ENCODE measurements at places on chromosomes 7 and 10.

GRCh38 chr10:89481662-89482061, 53.7 kb downstream of the SLC16A12 start:
- no peak for DNase-seq

- DNase-seq = no peak
Observed at GRCh38 chr10:121974019-121974534, 940 bp downstream of the NSMCE4A start.

DNA sequence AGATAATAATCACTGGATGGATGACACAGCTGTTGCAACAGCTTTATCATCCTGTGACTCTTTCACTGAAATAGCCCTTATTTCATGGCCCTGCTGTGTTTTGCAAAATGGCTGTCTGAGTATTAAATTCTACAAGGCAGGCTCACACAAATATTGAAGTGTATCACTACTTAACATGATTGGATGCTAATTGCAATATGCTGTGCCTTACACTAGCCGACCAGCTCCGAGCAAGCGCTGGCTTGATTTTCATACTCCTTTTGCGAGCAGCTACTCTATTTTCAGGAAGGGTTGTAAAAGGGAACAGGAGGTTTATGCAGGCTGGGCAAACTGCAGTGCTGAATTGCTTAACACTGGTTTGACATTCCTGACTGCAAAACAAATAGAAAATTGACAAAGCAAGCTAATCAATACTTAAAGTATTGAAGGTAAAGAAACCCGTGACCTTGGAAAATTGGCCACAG, 121.6 kb downstream of the CACNB2 start:
- no peak for DNase-seq

GRCh38 chr7:28703037-28703765, 254.9 kb downstream of the TRIL start:
- no peak for DNase-seq

- DNase-seq = no peak
Observed at GRCh38 chr10:78331391-78331922, 297.8 kb downstream of the RPS24 start.

GRCh38 chr7:24052572-24053260, 231.3 kb upstream of the NPY start:
- DNase-seq = no peak

- DNase-seq = no peak
Observed at GRCh38 chr10:60706146-60706545, 72.1 kb upstream of the CDK1 start.

GRCh38 chr10:33422471-33423153, 88.1 kb upstream of the NRP1 start:
- DNase-seq = no peak

DNA sequence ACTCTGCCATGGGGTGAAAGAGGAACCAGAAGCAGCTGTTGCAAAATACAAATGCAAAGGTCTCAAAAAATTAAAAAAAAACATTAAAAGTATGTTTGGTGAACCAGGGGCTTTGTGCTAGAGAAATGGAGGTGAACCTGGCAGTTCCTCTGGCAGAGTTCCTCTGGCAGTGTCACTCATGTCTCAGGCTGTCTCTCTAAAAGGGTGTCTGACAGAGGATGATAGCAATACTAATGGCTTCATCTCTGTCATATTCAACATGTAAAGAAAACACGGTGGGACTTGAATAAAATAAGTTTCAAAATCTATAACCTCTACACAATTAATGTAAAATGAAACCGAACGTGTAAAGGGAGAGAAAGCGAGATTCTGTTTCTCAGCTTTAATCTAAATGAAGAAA, 375.7 kb upstream of the VWC2 start:
- no peak for DNase-seq

DNA sequence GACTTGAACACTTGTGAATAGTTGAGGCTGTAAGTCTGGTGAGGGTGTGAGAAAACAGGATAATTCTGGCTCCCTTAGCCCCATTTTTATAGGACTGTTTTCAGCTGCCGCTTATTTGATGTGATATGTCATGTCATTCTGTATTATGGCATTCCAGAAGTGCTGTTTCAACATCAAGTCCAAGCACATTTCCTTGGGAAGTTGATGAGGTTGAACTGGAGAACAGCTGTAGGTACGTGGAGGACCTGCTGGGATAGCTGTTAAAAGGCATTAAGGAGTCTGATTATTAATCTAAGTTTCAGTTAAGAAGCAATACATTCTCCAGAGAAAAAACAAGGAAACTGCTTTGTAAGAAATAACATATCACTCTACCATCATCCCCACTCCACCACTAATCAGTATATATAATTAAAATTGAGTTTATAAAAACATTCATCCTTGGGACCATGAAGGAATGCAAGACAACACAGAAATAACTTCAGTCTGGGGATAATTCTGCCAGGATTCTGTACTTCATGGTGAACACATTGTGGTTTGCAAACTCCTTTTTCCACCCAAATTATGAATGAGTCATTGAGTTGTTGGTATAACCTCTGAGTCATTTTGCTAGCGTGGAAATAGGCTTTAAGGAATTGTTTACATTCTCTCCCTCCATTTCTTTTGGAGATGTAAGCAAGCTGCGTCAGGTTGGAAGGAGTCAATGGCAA, 39.9 kb upstream of the TMEM229A start:
- DNase-seq = no peak

GRCh38 chr7:126411032-126411820, 841.5 kb downstream of the GRM8 start:
- no peak for DNase-seq

DNA sequence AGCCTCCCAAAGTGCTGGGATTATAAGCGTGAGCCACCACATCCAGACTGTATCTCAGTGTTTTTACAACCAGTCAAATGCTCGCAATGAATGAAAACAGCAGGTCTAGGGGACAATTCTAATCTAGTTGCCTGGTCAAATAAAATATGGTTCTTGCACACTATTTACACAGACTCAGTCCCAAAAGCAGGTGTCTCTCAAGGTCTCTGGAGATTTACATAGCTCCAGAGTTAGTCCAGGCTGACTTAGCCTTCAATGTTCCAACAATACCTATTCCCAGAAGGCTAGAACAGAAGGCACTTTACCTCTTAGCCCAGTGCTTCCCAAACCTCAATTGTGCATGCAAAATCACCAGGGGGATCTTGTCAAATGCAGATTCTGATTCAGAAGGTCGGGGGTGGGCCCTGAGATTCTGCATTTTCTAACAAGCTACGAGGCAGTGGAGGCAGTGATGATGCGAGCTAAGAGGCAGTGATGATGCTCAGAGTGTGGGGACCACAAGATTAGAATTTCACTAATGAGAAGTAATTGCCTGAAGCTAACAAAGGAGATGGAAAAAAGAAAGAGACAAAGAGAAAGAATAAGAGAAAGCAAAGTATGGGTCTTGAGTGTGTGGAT, 6.4 kb downstream of the KIAA1549 start:
- no peak for DNase-seq

DNA sequence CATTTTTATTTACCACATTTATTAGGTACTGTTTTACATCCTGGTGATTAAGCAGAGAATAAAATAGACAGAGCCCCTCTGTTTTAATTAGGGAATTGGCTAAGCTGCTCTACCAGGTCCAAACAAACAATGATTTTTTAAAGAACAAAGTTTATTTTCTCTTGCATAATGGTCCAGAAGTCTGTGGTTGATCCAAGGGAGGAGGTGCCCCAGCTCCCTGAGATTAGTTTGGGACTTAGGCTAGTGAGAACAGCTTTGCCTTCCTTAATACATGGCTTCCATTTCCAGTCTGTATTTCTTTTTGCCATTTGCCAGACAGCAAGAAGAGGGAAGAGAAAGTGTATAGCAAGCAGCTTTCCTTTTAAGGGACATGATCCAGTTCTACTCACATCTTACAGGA, 2.9 kb upstream of the MIOS start:
- no peak for DNase-seq

DNA sequence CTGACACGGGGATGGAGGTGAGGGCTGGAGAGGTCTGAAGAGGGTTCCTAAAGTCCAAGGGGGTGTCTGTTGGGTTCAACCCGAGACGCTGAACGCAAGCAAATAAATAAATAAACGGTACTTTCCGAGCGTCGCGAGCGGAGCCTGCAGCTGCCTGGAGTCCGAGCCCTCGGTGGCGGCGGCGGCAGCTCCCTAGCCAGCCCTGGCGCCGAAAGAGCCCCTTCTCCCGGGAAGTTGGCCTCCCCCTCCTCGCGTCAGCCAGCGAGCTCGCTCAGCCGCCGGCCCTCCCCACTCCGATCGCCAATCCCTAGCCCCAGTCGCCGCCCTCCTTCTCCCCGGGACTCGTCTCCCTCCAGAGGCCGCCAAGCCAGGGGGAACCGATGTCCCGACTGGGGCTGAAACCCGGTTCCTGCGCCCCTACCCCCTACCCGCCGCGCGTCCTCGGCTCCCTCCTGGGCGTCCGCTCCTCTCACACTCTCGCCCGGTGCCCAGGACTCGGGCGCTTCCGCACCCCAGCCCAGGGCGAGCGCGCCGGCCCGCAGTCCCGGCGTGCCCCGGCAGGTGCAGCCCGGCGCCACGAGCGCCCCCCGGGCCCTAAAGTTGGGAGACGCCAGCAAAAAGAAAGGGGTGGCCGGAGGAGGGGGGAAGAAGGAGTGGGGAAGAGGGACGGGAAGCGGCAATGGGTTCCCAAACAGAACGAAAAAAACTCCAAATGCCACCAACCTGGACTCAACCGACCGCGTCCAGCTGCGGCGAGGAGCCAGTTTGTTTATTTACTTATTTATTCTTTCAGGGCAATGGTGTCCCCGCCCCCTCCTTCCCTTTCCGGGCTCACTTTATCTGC, at the start of gene GFRA1:
TSS of gene GFRA1 (minus strand) at position 767 of the 844 bp plus-strand sequence. CDS start 1,177 bp downstream, outside the sequence.
- no peak for DNase-seq

GRCh38 chr7:81769891-81770727, at the start of gene HGF:
Gene HGF (minus strand): TSS chr7:81770047. CDS start chr7:81769971, 76 bp downstream.
- DNase-seq = no peak

DNA sequence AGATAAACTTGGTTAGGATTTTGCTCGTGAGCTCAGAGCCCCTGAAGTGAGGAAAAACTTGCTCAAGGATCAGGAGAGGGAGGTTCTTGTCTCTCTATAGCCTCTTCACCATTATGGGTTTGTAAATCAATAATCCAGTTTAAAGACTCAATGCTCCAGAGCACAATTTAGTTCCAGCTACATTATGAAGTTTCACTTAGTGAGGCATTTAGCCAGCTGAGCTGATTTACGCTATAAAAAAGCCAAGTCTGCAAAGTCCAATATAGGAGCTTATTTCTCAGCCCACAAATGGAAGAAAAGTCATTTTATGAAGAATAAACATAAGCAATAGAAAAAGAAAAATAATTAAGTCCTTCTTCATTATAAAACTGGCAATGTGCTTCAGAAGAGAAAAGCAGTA, 130.6 kb downstream of the STRA8 start:
- no peak for DNase-seq

GRCh38 chr10:112515126-112515525, 68.1 kb downstream of the VTI1A start:
- no peak for DNase-seq

DNA sequence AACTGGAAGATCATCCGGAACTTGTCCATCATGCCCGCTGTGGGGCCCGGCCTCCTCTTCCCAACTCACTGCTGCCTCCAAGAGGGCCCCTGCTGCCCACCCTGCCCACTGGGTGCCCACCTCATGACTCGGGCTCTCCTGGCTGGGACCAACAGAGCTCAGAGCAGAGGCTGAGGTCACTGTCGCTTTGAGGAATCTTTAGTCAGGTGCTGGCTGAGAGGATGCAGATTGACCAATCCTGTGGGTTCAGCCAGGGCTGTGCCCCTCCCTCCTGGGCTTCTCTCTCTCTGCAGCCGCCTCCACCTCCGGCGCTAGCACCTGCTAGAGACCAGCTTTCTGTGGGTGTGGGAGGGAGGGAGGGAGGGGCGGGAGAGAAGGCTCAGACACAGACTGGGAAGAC, at the start of gene CALHM1:
TSS of gene CALHM1 (minus strand) at position 181 of the 400 bp plus-strand sequence. CDS start at position 32, 149 bp downstream.
- no peak for DNase-seq

DNA sequence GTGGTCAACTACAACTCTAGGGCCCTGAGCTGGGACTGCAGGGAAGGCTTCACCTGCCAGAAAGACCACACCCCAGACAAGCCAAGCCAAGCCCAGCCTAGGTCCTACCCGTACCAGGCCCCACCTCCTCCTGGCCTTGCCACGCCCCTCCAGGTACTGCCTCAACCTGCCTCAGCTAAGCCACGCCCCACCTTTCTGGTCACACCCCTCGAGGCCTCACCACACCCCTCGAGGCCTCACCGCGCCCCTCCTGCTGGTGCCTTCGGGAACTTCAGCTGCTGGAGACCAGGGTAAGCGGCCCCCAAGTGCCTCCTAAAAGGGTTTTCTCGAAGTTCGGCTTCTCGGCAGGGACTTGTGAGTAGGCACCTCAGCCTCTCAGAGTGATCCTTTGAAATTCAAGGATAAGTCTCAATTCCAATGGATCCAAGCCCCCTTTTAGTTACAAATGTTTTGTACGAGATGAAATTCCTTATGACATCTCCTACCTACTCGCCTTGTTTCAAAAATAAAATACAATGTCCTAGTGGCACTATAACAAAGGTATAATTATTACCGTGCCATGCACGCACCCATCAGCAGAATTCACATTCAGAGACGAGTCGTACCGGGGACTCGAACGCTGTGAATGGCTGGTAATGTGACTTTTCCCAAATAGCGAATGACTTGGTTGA, 171.2 kb downstream of the ARHGAP21 start:
- peak; percentile 50 for DNase-seq

GRCh38 chr7:112929421-112929820, 139.2 kb upstream of the TMEM168 start:
- DNase-seq = no peak

GRCh38 chr7:50330254-50330653, 25.7 kb downstream of the IKZF1 start:
- DNase-seq = no peak

- DNase-seq = no peak
Observed at GRCh38 chr7:106717254-106717954, 56.4 kb upstream of the CCDC71L start.

DNA sequence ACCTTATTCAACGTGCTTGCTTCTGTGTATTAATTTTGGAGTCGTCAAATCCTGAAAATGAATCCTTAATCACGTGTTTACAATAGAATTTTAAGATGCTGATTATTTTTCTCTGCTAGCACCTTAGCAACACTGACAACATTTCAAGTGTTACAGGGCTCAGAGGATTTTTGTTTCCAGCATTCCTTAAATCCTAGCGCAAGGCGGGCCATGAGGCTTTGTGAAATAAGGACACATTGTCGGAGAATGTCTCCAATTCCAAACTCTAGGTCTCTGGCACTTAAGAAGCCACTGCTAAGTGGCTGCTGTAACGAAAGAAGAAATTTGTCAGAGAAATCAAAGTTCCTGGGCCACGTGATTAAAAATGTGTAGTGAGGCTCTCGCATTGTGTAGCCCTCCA, 390.9 kb upstream of the CELF2 start:
- DNase-seq = no peak

- no peak for DNase-seq
Observed at GRCh38 chr7:72099784-72100183, 312.4 kb downstream of the CALN1 start.

DNA sequence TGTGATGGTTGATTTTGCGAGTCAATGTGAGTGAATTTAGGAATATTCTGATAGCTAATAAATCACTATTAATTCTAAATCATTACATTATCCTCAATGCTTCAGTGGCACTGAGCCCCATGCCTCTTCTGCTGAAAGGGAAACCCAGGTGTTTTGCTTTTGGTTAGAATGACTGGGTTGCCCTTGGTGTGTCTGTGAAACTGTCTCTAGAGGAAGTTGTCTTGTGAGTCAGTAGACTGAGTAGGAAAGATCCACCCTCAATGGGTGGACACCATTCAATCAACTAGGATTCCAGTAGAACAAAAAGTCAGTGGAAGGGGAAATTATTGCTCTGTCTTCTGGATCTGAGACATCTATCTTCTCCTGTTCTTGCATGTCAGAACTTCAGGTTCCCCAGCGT, 472.4 kb downstream of the ANKRD7 start:
- DNase-seq = no peak

GRCh38 chr7:27129729-27130539, 623 bp downstream of the HOXA4 start:
- DNase-seq = no peak

- no peak for DNase-seq
Observed at GRCh38 chr10:72108830-72109635, 20.7 kb upstream of the SPOCK2 start.

Data from hematopoietic multipotent progenitor cell treated with erythropoietin and hydrocortisone succinate and interleukin-3 and kit ligand, for 15 days (in vitro differentiated cells).